ENCODE measurements at places on chromosomes 5 and 9. TPM values are rescaled to one million over a fixed set of nuclear protein-coding genes. Genes with fewer than 3 reads are reported as not detected.

DNA sequence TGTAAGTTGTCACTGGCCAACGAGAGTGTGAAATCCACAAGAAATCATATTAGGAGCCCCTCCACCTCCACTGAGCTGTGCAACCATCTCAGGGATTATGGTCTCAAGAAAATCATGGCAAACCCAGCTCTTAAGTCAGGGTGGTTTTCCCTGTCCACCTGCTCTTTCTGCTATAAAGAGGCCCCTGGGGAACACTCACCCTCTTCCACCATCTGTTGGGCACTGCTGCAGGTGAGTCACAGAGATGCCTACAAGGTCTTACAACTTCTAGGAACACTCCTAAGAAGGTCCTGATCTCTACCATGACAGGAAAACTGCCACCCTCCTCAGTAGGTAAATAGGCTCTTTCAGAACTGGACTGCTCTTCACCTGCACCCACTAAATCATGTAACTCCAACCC, 61.8 kb downstream of the DRD1 start:
- H3K27me3 ChIP-seq, result peaks cover 5% of the 10 kb centered on the region
- H3K27ac ChIP-seq, result no peak overlapping the region
- no peak for DNase-seq

GRCh38 chr5:464843-465590, 22.0 kb downstream of the EXOC3 start:
- H3K4me1 ChIP-seq, result peaks cover 10% of the 10 kb centered on the region
- H3K4me3 ChIP-seq, result no peak overlapping the region
- no peaks in the 10 kb centered on the region for H3K27me3 ChIP-seq
- peaks cover 33% of the 10 kb centered on the region for H3K36me3 ChIP-seq
- no peak for DNase-seq
- no peak overlapping the region for H3K27ac ChIP-seq

DNA sequence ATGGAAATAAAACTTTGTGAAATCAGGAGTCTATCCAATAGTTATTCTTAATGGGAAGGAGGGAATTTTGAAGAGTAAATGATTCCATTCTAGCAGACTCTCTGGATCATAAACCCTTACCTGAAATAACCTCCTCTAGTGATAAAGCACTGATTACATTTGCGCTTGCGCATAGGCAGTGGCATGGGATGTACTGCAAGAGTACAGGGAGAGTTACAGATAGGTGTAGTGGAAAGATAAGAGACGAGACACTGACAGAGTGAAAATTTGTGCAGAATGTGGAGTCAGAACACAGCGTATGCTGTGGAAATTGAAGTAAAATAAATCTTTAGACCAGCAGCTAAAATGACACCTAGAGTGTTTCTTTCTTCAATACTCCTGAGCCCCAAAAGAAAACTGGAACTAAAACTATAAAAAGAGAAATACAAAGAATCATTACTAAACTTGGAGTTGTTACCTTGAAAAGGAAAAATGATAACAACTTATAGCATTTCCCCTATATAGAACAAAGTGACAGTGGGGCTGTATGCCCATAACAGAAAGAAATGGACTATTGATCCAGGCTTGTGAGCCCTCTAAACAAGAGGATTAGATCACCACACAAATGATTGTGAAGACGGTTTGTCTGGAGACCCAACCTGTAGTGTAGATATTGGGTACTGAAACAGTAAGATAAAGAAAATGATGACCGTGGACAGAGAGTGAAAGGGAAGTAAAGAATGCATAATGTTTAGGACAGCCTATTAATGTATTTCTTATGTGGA, 1471.2 kb upstream of the NUDT12 start:
- H3K4me3 ChIP-seq, result no peak overlapping the region
- no peak for DNase-seq
- H3K27me3 ChIP-seq, result no peaks in the 10 kb centered on the region

DNA sequence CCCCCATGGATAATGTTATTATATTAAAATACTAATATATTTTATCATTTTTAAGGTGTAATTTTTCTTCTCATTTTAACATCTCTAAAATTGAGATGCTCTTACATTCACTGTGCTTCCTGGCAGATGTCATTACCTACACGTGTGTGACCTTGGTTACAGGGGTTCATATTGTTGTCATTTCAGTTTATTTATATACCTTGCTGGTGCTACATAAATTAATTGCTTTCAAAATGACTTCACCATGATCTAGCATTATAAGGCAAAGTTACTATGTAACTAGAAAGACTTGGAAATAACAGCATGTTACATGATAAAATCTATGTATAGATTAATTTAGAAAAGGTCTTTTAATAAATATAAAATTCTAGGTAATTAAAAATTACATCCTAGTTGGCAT, 60.9 kb downstream of the ARHGEF28 start:
- no peak overlapping the region for H3K4me3 ChIP-seq
- H3K27me3 ChIP-seq, result no peaks in the 10 kb centered on the region
- H3K27ac ChIP-seq, result no peak overlapping the region
- H3K4me1 ChIP-seq, result no peaks in the 10 kb centered on the region

- no peak overlapping the region for H3K4me3 ChIP-seq
- DNase-seq, result no peak
- no peaks in the 10 kb centered on the region for H3K36me3 ChIP-seq
Observed at GRCh38 chr5:112467485-112467884, 48.4 kb upstream of the EPB41L4A start.

- H3K4me1 ChIP-seq, result peaks cover 57% of the 10 kb centered on the region
- DNase-seq, result no peak
Observed at GRCh38 chr9:93035821-93036351, 22.6 kb upstream of the SUSD3 start.

DNA sequence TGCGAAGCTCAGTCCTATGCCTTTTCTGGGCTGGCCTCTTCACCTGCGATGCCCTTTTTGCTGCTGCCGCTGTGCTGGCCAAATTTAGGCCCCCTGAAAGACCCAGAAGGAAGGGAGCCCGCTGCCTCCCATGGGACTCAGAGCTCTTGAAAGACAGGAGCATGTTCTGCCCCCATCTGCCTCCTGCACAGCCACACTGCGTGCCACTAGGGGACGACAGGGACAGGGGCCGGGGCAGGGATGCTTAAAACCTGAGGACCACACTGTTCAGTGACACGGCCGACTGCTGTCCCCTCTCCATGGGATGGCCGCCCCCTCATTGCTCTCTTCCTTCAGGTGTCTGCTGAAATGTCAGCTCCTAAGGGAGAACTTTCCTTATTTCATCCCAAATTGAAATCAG, 132.4 kb downstream of the ADAMTS2 start:
- H3K36me3 ChIP-seq, result no peaks in the 10 kb centered on the region
- H3K27ac ChIP-seq, result no peak overlapping the region
- DNase-seq, result no peak

- DNase-seq, result no peak
- no peak overlapping the region for H3K27ac ChIP-seq
- peaks cover 74% of the 10 kb centered on the region for H3K27me3 ChIP-seq
- no peak overlapping the region for H3K4me3 ChIP-seq
- H3K4me1 ChIP-seq, result peaks cover 34% of the 10 kb centered on the region
Observed at GRCh38 chr5:171317230-171317629, 8.2 kb downstream of the TLX3 start.

DNA sequence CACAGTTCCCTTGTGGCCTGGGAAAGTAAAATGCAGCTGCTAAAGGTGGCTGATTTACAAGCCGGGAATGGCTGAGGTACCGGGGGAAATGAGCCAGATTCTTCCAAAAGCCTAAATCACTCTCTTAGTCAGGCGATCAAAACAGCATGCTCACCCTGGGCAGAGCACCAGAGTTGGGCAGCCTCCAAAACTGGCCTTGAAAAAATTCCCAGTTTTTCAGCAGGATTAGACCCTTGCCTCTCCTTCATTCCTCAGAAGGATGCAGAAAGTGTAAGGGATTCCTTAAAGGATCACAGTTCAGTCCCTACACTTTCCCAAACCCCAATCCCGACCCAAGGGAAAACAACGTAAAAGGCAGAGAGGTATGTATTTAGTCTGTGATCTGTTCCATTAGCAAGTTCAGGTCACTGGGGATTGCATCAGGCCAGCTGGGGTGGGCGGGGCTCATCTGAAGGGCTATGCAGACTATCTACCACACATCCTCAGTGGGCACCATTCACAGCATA, 16.9 kb downstream of the TMEM174 start:
- H3K27ac ChIP-seq, result no peak overlapping the region
- H3K27me3 ChIP-seq, result no peaks in the 10 kb centered on the region
- H3K4me3 ChIP-seq, result no peak overlapping the region
- no peak for DNase-seq
- no peaks in the 10 kb centered on the region for H3K4me1 ChIP-seq

DNA sequence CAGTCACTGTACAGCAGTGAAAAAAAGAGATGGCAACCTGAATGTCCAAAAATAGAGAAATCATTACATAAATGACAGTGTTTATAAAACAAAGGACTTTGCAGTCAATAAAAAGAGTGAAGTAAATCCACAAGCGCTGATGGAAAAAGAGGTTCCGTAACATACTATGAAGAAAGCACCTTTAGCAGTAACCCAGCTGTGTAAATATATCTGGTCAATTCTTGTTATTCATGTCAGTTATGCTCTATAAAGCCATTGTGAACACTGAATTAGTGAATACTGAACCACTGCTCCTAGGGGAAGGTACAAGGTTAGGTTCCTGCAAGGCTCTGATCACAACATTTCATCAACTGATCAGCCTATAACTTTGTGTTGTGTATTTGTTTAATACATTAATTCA, 39.5 kb downstream of the CCNJL start:
- no peaks in the 10 kb centered on the region for H3K27me3 ChIP-seq
- no peak for DNase-seq
- H3K36me3 ChIP-seq, result no peaks in the 10 kb centered on the region
- H3K4me3 ChIP-seq, result no peak overlapping the region

GRCh38 chr9:10946676-10947410, 334.0 kb upstream of the PTPRD start:
- no peaks in the 10 kb centered on the region for H3K4me1 ChIP-seq
- no peak for DNase-seq
- H3K36me3 ChIP-seq, result no peaks in the 10 kb centered on the region
- no peak overlapping the region for H3K27ac ChIP-seq
- no peaks in the 10 kb centered on the region for H3K27me3 ChIP-seq
- H3K4me3 ChIP-seq, result no peak overlapping the region

DNA sequence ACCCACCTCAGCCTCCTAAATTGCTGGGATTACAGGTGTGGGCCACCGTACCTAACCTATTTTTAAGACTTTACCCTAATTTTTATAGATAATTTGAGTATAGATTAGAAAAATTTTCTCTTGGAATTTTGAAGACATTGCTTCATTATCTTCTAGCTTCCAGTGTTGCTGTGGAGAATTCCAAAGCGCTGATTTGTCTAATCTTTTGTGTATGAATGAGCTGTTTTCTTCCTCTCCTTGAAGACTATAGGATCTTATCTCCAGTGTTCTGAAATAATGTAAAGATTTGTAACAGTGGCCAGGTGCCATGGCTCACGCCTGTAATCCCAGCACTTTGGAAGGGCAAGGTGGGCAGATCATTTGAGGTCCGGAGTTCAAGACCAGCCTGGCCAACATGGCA, 5.7 kb upstream of the SNX24 start:
- no peaks in the 10 kb centered on the region for H3K27me3 ChIP-seq
- H3K4me3 ChIP-seq, result no peak overlapping the region
- no peak for DNase-seq
- peaks cover 12% of the 10 kb centered on the region for H3K4me1 ChIP-seq
- no peak overlapping the region for H3K27ac ChIP-seq
- no peaks in the 10 kb centered on the region for H3K36me3 ChIP-seq

GRCh38 chr5:146342882-146343865, 4.5 kb downstream of the POU4F3 start:
- H3K27me3 ChIP-seq, result peaks cover 56% of the 10 kb centered on the region
- no peaks in the 10 kb centered on the region for H3K36me3 ChIP-seq
- no peak for DNase-seq
- peaks cover 4% of the 10 kb centered on the region for H3K4me1 ChIP-seq
- no peak overlapping the region for H3K27ac ChIP-seq

- no peak overlapping the region for H3K4me3 ChIP-seq
- H3K36me3 ChIP-seq, result peaks cover 47% of the 10 kb centered on the region
- H3K4me1 ChIP-seq, result peaks cover 17% of the 10 kb centered on the region
- no peaks in the 10 kb centered on the region for H3K27me3 ChIP-seq
- peak overlapping the region; percentile 15 for H3K27ac ChIP-seq
- no peak for DNase-seq
Observed at GRCh38 chr5:135372654-135373381, 26.2 kb downstream of the MACROH2A1 start.

- no peaks in the 10 kb centered on the region for H3K36me3 ChIP-seq
- no peaks in the 10 kb centered on the region for H3K4me1 ChIP-seq
- no peaks in the 10 kb centered on the region for H3K27me3 ChIP-seq
- no peak overlapping the region for H3K27ac ChIP-seq
- DNase-seq, result no peak
Observed at GRCh38 chr5:15938186-15938585, 241.4 kb downstream of the MARCHF11 start.

DNA sequence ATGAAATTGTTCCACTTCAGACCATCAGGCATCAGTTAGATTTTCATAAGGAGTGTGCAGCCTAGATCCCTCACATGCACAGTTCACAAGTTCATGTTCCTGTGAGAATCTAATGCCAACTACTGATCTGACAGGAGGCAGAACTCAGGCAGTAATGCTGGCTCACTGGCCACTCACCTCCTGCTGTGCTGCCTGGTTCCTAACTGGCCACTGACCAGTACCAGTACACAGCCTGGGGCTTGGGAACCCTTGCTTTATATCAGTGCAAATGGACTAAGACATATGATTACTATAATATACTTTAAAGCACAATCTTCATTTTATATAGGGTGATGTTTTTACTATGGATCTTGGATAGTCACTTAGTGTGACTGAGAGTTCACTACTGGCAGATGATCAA, 259.2 kb downstream of the SLCO4C1 start:
- no peak overlapping the region for H3K27ac ChIP-seq
- H3K4me1 ChIP-seq, result no peaks in the 10 kb centered on the region
- H3K4me3 ChIP-seq, result no peak overlapping the region
- DNase-seq, result no peak
- no peaks in the 10 kb centered on the region for H3K27me3 ChIP-seq

DNA sequence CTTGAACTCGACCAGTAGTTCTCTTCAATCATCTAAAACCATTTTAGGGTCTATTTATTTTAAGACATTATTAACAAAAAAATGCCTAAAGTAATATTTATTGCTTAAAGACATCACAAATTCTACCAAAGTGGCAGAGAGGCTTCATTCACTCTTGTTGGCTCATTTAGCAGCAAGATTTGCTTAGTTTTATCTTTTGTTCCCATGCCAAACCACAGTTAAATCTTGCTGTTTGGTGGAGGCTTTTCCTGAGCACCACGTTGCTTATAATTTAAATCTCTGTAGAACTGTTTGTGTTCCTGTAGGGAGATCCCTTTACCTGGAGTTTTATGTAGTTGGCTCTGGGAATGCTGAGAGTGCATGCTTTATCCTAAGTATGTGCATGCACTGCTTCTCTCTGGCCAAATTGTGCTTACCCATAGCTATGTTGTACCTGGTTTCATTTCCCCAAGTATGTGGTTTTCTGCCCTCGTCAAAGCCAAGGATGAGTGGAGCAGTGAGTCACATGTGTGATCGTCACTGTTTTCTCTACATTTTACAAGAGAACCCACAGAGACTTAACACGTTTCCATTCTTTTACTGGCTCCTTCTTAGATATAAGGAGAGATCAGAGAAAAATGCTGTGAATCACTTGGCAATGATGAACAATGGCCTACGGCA, 42.1 kb upstream of the MAST4 start:
- DNase-seq, result no peak
- peak overlapping the region; percentile 55 for H3K27ac ChIP-seq
- H3K36me3 ChIP-seq, result no peaks in the 10 kb centered on the region

GRCh38 chr5:6118691-6119090, 259.7 kb downstream of the MED10 start:
- no peak overlapping the region for H3K4me3 ChIP-seq
- no peaks in the 10 kb centered on the region for H3K27me3 ChIP-seq

The AQP3 gene
- 6.1 TPM for total RNA-seq

The SHISAL2B gene
- not detected for total RNA-seq

The TICAM2 gene
- total RNA-seq, result 1.3 TPM

The UNC5A gene
- total RNA-seq, result not detected

The CDK7 gene
- total RNA-seq, result 39.5 TPM

The SGCD gene
- 1.4 TPM for total RNA-seq

The QRFP gene
- total RNA-seq, result not detected

The TXNDC8 gene
- not detected for total RNA-seq

The BTNL8 gene
- total RNA-seq, result not detected
